ENCODE measurements at places on chromosomes 7 and 10. TPM values are rescaled to one million over a fixed set of nuclear protein-coding genes. Genes with fewer than 3 reads are reported as not detected.

Gene CHAT
- 2.2 TPM for total RNA-seq

Gene ZC3HAV1L
- 39.4 TPM for total RNA-seq

Gene CRTAC1
- not detected for total RNA-seq

Gene OR9A2
- total RNA-seq = 0.30 TPM

Gene POR
- total RNA-seq = 105 TPM

Gene OLAH
- not detected for total RNA-seq

Gene CALHM1
- not detected for total RNA-seq

Gene SORBS1
- total RNA-seq = 0.43 TPM

Gene CDK14
- 2.1 TPM for total RNA-seq
